ENCODE measurements at places on chromosomes 13 and 19.
A peak's percentile ranks its signal among the peaks of the same experiment; 100 is the strongest.

DNA sequence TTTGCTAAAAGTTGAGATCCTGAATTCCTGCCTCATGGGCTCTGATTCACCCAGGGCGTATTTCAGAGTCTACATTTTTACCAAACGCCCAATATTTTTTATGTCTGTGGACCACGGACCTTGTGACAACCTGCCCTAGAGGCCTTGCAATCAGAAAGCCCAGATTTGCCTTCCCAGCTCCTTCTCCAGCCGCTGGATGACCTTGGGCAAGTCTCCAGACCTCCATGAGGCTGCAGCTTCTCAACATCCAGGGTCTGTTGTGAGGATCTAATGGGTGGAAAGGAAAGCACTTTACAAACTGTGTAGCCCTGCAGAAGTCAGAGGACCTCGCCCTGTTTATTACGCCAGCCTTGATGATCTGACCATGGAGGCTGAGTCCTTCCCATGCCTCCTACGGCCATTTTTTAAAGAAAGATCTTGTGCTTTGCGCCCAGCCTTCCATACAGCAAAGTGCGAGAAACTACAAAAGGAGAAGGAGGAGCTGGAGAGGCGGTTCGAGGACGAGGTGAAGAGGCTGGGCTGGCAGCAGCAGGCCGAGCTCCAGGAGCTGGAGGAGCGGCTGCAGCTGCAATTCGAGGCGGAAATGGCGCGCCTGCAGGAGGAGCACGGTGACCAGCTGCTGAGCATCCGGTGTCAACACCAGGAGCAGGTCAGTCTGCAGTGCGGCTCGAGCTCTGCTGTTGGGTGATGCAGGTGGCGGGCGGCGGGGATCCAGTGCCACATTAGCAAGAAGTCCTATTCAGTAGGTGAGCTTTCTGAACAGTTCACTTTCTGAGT is 115.6 kb downstream of the SLC7A1 start:
- DNase-seq: no peak

- DNase-seq: no peak
Measured at GRCh38 chr19:50851620-50852019, 3.1 kb upstream of the KLK3 start.

GRCh38 chr13:110777251-110777820 is 63.8 kb downstream of the ING1 start:
- no peak for DNase-seq

- no peak for DNase-seq
Measured at GRCh38 chr13:76889254-76889653, 3.0 kb upstream of the KCTD12 start.

- no peak for DNase-seq
Measured at GRCh38 chr13:113740661-113741060, 18.4 kb upstream of the TMEM255B start.

DNA sequence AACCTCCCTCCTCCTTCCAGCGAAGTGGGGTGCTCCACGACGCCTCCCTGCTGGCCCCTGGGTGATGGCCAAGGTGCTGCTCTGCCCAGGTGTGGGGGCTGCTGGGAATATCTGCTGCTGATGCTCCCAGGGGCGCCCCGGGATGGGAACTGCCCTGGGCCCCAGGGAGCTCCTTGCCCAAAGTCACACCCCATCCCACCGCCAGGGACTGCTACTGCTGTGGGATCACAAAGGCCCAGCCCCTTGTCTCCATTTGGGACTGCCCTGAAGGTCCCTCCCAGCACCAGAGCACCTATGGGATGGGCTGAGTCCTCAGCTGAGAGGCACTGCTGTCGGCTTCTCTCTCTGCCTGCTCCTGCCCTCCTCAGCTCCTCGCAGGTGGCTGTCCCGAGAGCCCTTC is 19.0 kb downstream of the CHST8 start:
- no peak for DNase-seq

GRCh38 chr19:15200553-15201364 is at the start of gene NOTCH3:
Gene NOTCH3 (minus strand): TSS chr19:15200995. CDS start chr19:15200905, 90 bp downstream.
- no peak for DNase-seq

- no peak for DNase-seq
Measured at GRCh38 chr13:44257796-44258195, 115.8 kb upstream of the SERP2 start.

DNA sequence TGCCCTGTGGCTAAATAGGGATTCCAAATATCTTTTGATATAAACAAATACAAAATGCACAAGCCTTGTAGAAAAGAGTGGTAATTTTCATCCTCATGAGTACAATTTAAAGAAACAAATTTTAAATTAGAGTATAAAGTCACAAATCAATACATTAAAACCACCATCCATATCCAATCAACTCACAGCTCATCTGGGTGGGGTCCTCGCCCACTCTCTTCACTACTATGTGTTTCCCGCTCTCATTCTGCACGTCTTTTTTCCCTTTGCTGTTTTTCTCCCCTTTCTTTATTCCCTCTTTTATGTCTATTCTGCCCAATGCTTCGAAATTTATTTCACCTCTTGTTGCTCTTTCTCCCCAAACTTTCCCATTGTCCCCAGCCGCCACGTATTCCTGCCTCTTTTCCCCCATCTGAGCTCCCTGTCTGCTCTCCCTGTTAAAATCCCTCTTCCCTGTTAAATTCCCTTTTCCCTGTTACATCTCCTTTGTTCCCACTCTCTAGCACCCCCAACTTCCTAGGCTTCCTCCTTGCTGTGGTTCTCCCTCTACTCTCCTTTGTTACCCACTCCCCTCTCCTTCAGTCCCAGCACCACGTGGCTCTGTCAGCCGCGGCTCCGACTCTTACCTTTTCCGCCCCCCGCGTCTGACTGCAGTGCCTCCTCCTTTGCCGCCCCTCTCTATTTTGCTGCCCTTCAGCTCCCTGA is 1.3 kb downstream of the ZNF616 start:
- no peak for DNase-seq

DNA sequence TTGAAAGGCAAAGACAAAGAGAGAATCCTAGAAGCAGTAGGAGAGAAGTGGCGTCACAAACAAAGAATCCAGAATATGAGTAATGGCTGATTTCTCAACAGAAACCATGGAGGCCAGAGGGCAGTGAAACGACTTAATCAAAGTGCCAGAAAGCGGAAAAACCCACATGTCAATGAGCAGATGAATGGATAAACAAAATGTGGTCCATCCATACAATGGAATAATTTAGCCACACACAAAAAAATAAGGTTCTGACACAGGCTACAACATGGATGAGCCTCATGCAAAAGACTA is 52.2 kb upstream of the RANBP3 start:
- DNase-seq: no peak

GRCh38 chr13:24865163-24865953 is 101.4 kb downstream of the RNF17 start:
- DNase-seq: no peak

DNA sequence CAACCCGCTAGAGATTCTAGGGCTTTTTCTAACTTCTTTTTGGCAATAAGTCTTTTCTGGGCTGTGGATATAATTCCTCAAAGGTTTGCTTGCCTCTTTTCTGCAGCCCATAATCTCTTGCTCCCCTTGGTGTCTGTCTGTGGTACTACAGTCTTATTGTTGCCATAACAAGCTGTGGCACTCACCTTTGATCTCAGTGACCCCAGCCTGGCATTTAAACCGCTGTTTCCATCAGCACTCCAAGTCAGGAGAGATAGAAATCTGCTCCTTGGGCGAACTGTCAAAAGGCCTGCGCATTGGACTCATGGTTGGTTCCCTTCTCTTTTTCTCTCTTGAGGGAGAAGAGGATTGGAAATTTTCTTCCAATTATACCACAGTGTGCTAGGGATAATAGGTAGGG is 14.5 kb upstream of the MPHOSPH8 start:
- DNase-seq: no peak

DNA sequence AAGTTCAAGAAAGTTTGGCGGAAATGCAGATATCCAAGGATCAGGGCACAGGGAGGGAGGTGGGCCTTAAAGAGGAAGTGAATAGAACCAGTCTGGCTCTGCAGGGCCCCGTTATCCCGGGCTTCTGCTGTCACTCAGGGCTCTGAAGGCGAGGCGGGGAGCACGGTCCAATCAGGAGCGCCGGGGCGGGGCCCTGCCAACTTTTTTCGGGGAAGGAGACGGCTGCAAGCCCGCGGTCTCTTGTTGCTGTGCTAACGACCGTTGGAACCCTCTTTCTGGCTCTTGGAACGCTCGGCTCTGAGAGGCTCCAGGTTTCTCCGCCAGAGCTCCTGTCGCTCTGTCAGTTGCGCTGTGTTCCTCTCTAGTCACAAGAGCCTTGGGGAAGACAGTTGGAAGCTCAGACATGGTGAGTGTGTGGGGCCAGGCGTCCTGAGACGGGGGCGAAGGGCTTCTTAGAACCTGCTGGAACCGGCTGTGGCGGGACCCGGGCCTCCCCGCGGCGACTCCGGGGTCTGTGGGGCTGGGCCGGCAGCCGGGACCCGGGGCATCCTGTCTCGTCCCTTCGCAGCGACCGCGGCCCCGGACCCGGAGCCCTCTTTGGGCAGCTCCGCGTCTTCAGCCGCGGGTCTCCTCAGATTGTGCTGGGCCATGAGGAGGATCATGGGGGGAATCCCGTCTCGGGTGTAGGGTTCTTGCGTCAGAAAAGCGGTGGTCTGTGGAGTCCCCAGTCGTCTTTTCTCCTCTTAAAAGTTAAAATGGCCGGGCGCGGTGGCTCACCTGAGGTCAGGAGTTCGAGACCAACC is 27.7 kb downstream of the ZNF844 start:
- peak; percentile 28 for DNase-seq

DNA sequence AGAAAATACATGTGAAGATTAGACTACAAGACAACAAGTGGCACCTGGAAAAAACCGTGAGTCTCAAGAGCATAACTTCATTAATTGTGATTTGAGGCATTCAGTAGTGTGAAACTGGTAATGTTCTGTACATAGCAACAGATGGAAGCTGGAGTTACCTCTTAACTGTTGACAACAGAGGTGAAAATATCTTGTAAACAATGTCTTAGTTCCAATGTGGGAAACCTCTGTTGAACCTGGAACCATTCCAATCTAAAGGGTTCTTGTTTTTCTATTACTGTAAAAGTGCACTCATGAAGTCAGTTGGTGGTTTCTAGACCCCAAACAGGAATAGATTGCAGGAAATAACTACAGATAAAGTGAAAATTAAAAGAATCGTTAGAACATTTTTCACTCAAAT is 728.4 kb downstream of the SLITRK1 start:
- DNase-seq: no peak

GRCh38 chr19:53088091-53088490 is 15.1 kb downstream of the ZNF160 start:
- DNase-seq: no peak

- no peak for DNase-seq
Measured at GRCh38 chr13:98173431-98174152, 3.5 kb downstream of the RNF113B start.

DNA sequence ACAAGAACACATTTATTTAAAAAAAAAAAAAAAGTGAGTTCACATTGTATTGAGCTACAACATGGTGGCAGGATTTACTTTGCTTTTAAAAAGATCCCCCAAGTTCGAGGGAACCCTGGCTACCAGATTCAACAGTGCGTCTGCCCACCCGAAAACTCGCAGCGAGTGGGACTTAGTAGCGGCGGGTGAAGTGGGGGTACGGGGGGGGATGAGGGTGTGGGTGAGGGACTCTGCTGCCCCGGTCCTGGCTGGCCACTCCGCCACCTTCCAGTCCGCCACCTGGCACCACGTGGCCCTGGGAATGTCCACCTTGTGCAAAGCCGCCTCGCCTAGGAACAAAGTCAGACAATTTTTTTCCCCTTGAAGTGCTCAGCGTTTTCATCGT is 19.3 kb upstream of the TINCR start:
- no peak for DNase-seq

- no peak for DNase-seq
Measured at GRCh38 chr19:31149441-31149941, 199.7 kb downstream of the TSHZ3 start.

GRCh38 chr19:497869-498510 is 1.7 kb downstream of the MADCAM1 start:
- DNase-seq: no peak

DNA sequence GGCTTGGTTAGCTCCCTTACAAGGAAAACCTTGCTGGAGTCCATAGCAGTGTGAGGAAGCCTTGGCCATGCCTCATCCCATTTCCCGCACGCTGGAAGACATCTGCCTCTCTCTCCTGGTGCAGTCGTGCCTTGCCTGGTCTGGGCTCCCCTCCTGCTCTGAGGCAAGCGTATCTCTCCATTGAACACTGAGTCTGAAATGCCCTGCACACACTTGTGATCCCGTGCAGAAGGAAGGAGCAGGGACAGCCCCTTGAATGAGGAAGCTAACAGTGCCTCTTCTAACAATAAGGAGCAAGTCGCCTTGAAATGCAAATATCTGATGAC is 407 bp upstream of the ZNF440 start:
- no peak for DNase-seq

DNA sequence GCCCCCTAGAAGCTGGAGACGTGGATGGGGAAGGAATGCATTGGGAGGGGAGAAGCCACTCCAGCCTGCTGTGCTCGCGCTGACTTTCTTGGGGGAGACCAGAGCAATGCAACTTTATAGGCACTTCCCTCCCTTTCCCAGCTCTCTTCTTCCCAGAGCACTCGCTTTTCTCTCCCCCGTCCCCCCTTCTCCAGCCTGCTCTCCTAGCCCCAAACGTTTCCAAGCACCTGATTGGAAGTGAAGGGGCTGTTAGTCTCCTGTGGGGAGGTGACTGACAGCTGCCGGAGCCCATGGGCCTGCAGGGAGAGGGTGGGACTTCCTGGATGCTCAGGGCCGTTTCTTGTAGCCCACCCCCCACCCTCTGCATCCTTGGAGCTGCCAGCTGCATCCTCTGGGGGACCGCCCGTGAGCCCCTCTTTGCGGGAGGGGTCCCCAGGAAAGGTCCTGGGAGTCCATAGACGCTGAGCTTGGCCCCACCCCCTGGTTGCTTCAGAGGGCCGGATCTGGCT is 2.5 kb downstream of the HDGFL2 start:
- DNase-seq: peak; percentile 44

- peak; percentile 93 for DNase-seq
Measured at GRCh38 chr19:13880059-13881043, 3.4 kb downstream of the NANOS3 start.

DNA sequence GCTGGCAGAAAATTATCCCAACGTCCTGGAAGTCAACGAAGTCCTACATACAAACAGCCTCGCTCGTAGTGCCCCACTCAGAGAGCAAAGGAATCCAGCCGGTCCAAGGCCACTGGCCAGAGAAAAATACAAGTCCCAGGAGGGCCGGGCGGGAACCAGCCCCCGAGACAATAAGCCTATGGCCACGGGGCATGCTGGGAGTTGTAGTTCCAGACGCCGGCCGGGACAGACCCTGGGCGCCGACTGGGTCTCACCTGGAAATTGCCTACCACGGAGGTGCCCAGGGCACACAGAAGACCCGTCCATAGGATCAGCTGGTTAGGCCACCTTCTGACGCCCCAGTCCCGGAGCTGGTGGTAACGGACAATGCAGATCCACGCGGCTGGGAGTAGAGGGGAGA is 5.4 kb downstream of the TMEM150B start:
- no peak for DNase-seq

GRCh38 chr13:50014386-50014785 is 858 bp upstream of the KCNRG start:
- DNase-seq: no peak

- no peak for DNase-seq
Measured at GRCh38 chr13:77222000-77222690, 104.7 kb downstream of the MYCBP2 start.

- no peak for DNase-seq
Measured at GRCh38 chr13:110067355-110068175, 239.4 kb downstream of the COL4A1 start.
